CD8-positive, alpha-beta memory T cell (primary cell): ENCODE measurements at places on chromosomes 5 and 9. TPM values are rescaled to one million over a fixed set of nuclear protein-coding genes. Genes with fewer than 3 reads are reported as not detected.

The PLPP7 gene
- not detected for total RNA-seq

The LHX3 gene
- not detected for total RNA-seq

The C9 gene
- total RNA-seq = not detected

The BTNL9 gene
- not detected for total RNA-seq

The STPG3 gene
- 0.28 TPM for total RNA-seq

The LCP2 gene
- 224 TPM for total RNA-seq

The LCN10 gene
- total RNA-seq = 1.1 TPM

The C5 gene
- total RNA-seq = 1.1 TPM

The INSL4 gene
- total RNA-seq = not detected

The CDH6 gene
- not detected for total RNA-seq

The C5orf58 gene
- not detected for total RNA-seq

The DDX4 gene
- total RNA-seq = not detected

The S100Z gene
- total RNA-seq = not detected

The SPATA31D4 gene
- total RNA-seq = not detected

The FAM81B gene
- not detected for total RNA-seq

The YIPF5 gene
- 40.8 TPM for total RNA-seq

The GMCL2 gene
- total RNA-seq = not detected

The PCDHB13 gene
- total RNA-seq = 0.04 TPM

The GSN gene
- total RNA-seq = 4.1 TPM

The FOXD1 gene
- total RNA-seq = 0.09 TPM

The IL3 gene
- 71.9 TPM for total RNA-seq

The TNFSF8 gene
- 72.6 TPM for total RNA-seq

The SLC6A18 gene
- total RNA-seq = not detected
